Bladder microvascular endothelial cell (primary cell): ENCODE measurements at places on chromosomes 1 and 21. TPM values are rescaled to one million over a fixed set of nuclear protein-coding genes. Genes with fewer than 3 reads are reported as not detected.

The DCDC2B gene
- not detected in 2 replicates for total RNA-seq

The ACOT7 gene
- total RNA-seq = 33.2 and 42.4 TPM in 2 replicates

The SYTL1 gene
- total RNA-seq = 0.16 TPM in 1 of 2 replicates, not detected in the other

The C1QC gene
- not detected in 2 replicates for total RNA-seq

The LIN28A gene
- not detected in 2 replicates for total RNA-seq

The FCGR3A gene
- total RNA-seq = not detected in 2 replicates

The ANKRD65 gene
- 0.25 and 0.32 TPM in 2 replicates for total RNA-seq

The SLC37A1 gene
- total RNA-seq = 5.5 and 16.9 TPM in 2 replicates

The EVI5 gene
- total RNA-seq = 26.1 and 36.2 TPM in 2 replicates

The TMEM240 gene
- total RNA-seq = 2.1 and 2.4 TPM in 2 replicates

The OR2L2 gene
- total RNA-seq = not detected in 2 replicates

The TNFRSF8 gene
- 0.13 and 0.65 TPM in 2 replicates for total RNA-seq

The ALPL gene
- 0.31 and 0.32 TPM in 2 replicates for total RNA-seq
